Upper lobe of left lung (tissue), 6 donors: ENCODE measurements at places on chromosomes 12 and 14.

- H3K4me3 ChIP-seq: no peak overlapping the region
- DNase-seq: no peak
- H3K4me1 ChIP-seq: no peaks in the 10 kb centered on the region
- H3K36me3 ChIP-seq: no peaks in the 10 kb centered on the region
- H3K27me3 ChIP-seq: no peaks in the 10 kb centered on the region
Measured at GRCh38 chr12:67754933-67755697, 106.6 kb downstream of the DYRK2 start.

- H3K27ac ChIP-seq: no peak overlapping the region
- H3K27me3 ChIP-seq: no peaks in the 10 kb centered on the region
- no peak for DNase-seq
- peak overlapping the region; percentile 38 for H3K4me3 ChIP-seq
- H3K36me3 ChIP-seq: no peaks in the 10 kb centered on the region
Measured at GRCh38 chr12:25436206-25437030, 116.7 kb downstream of the LMNTD1 start.

DNA sequence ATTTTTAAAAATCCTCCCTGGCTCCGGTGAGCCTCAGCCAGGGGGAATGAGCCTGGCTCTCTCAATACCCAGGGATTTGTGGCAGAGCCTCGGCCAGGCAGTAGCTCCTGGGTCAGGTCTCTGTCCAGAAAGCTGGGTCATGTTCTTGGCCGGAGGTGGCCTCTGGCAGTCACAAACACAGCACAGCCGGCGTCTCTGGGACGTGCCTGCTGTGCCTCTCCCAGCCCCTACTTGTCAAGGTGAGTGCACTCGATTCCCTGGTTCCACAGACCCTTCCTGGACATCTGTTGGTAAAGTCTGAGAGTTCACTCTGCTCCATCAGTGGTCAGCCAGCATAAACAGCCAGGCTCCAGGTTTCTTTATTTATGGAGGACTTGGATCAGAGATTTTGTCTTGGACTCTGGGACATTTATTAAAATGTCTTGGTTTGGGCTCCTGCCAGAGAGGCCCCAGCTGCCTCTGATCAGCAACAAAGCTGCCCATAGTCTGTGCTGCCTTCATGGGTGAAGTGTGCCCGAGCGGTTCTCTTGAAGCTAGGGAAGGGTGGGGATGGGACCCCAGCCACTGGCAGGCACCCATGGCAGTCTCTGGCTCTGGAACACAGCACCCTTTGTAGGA lies 56.7 kb downstream of the DGLUCY start:
- no peak for DNase-seq
- H3K4me3 ChIP-seq: no peak overlapping the region
- peak overlapping the region; percentile 35 for H3K27ac ChIP-seq
- H3K36me3 ChIP-seq: peaks cover 21% of the 10 kb centered on the region
- H3K27me3 ChIP-seq: no peaks in the 10 kb centered on the region

GRCh38 chr14:99524804-99525698 lies 43.8 kb downstream of the CCNK start:
- H3K36me3 ChIP-seq: no peaks in the 10 kb centered on the region
- no peak overlapping the region for H3K4me3 ChIP-seq
- peak; percentile 61 for DNase-seq
- H3K27ac ChIP-seq: no peak overlapping the region
- H3K4me1 ChIP-seq: peaks cover 50% of the 10 kb centered on the region

GRCh38 chr14:85186082-85186481 lies 343.9 kb upstream of the FLRT2 start:
- no peaks in the 10 kb centered on the region for H3K4me1 ChIP-seq
- no peaks in the 10 kb centered on the region for H3K27me3 ChIP-seq
- no peak overlapping the region for H3K27ac ChIP-seq
- H3K4me3 ChIP-seq: no peak overlapping the region
- no peaks in the 10 kb centered on the region for H3K36me3 ChIP-seq

DNA sequence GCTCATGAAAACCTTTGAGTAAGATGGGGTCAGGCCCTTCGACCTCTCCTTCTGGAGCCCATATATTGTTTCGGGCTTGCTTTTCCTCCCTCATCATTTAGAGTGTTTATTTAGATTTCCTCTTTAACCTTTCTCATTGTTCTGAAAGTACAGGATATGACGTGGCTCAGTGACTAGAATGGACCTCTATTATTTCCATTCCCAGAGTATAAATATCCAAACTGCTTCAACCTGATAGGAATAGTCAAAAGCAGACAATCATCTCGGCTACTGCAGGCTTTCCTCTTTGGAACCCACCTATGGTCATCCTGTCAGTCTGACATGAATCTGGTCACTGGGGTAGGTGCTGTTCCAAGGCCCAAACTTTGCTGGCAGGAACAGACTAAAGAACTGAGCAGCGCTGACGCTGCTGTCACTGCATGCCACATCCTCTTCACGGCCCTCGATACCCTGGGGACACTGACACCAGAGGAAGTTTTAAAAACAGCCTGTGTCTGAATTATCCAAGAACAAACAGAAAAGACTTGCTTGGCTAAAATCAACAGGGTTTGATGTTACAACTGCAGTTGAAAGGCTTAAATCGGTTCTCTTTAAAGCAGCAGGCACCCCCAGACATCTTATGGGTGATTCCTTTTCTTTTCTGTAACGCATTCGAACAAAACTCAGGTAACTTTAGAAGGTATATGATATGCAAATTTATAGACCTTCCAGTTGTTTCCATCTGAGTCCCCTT lies 5.0 kb upstream of the DDX47 start:
- no peak overlapping the region for H3K4me3 ChIP-seq
- peak overlapping the region; percentile 70 for H3K27ac ChIP-seq
- peaks cover 27% of the 10 kb centered on the region for H3K4me1 ChIP-seq
- DNase-seq: no peak
- H3K27me3 ChIP-seq: no peaks in the 10 kb centered on the region

DNA sequence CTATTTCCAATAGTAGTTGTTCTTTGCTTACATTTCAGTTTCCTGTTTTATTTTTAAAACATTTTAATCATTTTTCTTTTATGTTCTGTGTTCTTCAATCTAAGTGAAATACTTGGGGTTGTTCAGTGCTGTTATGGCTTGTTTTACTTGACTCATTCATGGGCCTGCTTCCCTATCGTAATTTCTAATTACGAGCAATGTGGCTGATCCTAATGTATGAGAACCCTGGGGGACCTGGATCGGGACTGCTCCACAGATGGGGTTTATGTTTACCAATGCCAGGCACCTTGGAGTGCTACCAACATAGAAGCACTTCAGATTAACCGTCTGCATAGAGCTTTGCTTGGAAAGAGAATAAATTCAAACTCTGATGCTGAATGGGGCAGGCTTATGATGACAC lies 29.8 kb downstream of the TECPR2 start:
- H3K27ac ChIP-seq: no peak overlapping the region
- H3K4me3 ChIP-seq: no peak overlapping the region
- no peaks in the 10 kb centered on the region for H3K4me1 ChIP-seq
- no peaks in the 10 kb centered on the region for H3K27me3 ChIP-seq
- DNase-seq: no peak
- no peaks in the 10 kb centered on the region for H3K36me3 ChIP-seq

GRCh38 chr14:95290871-95291431 lies 28.8 kb downstream of the CLMN start:
- H3K36me3 ChIP-seq: no peaks in the 10 kb centered on the region
- no peak overlapping the region for H3K4me3 ChIP-seq
- no peak for DNase-seq
- no peaks in the 10 kb centered on the region for H3K27me3 ChIP-seq

GRCh38 chr14:102848830-102849525 lies 71.7 kb downstream of the TRAF3 start:
- H3K4me3 ChIP-seq: no peak overlapping the region
- DNase-seq: no peak
- no peaks in the 10 kb centered on the region for H3K36me3 ChIP-seq
- no peaks in the 10 kb centered on the region for H3K27me3 ChIP-seq

DNA sequence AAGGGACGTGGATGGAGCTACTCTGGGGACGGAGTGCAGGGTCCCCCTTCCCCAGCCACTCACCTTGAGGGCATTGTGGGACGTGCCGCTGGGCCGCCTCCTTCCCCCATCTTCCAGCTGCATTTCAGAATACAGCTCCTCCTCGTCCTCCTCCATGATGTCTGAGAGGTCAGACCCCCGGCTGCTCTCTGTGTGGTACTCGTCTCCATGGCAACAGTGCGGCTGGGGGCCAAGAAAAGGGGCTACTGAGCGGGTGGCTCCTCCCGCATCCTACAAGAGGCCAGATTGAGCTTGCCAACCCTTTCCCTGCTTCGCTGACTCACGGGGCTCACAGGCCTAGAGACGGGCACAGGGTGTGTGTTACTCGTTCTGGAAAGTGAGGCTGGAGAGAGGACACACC lies 90.4 kb downstream of the PIWIL1 start:
- H3K36me3 ChIP-seq: no peaks in the 10 kb centered on the region
- H3K27ac ChIP-seq: no peak overlapping the region
- no peaks in the 10 kb centered on the region for H3K27me3 ChIP-seq
- no peaks in the 10 kb centered on the region for H3K4me1 ChIP-seq
- DNase-seq: no peak

DNA sequence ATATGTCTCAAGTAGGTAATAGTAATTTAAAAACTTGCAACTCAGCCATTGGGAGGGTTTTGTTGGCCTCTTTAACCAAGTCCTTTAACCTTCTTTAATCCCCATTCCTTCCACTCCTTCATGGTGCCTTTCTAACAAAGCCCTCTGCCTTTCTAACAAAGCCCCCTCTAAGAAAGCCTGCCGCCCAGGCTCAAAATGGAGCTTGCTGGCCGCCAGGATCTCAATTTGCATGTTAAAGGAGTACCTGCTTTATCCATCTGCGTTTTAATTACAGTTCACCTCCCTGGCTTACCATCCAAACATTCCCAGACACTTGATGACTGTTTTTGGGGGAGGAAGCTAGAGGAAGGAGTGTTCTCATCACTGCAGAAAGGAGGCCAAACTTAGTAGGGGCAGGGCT lies 183.4 kb downstream of the PTPN11 start:
- no peaks in the 10 kb centered on the region for H3K36me3 ChIP-seq
- H3K27me3 ChIP-seq: no peaks in the 10 kb centered on the region
- DNase-seq: no peak
- H3K27ac ChIP-seq: no peak overlapping the region

DNA sequence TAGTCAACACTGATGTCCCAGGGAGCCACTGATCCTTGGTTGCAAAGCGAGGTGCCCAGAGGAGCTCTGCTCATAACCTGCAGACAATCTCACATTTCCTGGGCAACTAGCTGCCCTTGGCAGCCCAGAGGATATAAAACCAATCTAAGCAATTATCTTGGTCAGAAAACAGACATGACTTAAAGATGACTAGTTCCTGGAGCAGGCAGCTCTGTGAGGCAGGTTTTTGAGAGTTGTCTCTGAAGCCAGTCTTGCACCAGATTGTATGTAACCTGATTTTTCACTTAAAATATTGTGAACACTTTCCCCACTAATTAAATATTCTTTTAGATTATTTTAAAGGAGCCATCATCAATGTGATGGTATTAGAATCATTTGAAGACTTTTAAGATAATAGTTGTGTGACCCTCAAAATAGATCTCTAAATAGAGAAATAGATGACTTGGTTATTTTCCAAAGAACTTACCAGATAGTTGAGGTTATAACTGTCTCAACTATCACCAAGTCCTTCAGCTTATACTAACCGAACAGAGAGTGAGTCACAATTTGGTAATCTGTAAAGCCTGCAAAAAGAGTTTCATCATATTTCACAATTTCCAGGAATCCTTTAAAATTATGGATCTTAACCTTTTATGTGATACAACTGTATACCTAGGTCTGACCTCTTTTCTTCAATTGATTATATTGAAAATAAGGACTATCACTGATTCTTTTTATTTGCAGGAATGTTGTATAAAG lies 75.9 kb downstream of the LIN7A start:
- H3K4me3 ChIP-seq: no peak overlapping the region
- no peaks in the 10 kb centered on the region for H3K36me3 ChIP-seq
- H3K27ac ChIP-seq: no peak overlapping the region
- H3K4me1 ChIP-seq: no peaks in the 10 kb centered on the region

GRCh38 chr12:1467710-1468109 lies 126.7 kb downstream of the FBXL14 start:
- DNase-seq: no peak
- no peaks in the 10 kb centered on the region for H3K36me3 ChIP-seq

- peaks cover 7% of the 10 kb centered on the region for H3K4me1 ChIP-seq
- DNase-seq: no peak
- no peak overlapping the region for H3K4me3 ChIP-seq
- H3K36me3 ChIP-seq: no peaks in the 10 kb centered on the region
- H3K27me3 ChIP-seq: no peaks in the 10 kb centered on the region
Measured at GRCh38 chr12:4312251-4312650, 8.8 kb upstream of the TIGAR start.

GRCh38 chr14:89351221-89351515 lies 65.9 kb downstream of the FOXN3 start:
- peaks cover 26% of the 10 kb centered on the region for H3K4me1 ChIP-seq
- no peak for DNase-seq
- peak overlapping the region; percentile 5 for H3K4me3 ChIP-seq
- peak overlapping the region; percentile 74 for H3K27ac ChIP-seq

DNA sequence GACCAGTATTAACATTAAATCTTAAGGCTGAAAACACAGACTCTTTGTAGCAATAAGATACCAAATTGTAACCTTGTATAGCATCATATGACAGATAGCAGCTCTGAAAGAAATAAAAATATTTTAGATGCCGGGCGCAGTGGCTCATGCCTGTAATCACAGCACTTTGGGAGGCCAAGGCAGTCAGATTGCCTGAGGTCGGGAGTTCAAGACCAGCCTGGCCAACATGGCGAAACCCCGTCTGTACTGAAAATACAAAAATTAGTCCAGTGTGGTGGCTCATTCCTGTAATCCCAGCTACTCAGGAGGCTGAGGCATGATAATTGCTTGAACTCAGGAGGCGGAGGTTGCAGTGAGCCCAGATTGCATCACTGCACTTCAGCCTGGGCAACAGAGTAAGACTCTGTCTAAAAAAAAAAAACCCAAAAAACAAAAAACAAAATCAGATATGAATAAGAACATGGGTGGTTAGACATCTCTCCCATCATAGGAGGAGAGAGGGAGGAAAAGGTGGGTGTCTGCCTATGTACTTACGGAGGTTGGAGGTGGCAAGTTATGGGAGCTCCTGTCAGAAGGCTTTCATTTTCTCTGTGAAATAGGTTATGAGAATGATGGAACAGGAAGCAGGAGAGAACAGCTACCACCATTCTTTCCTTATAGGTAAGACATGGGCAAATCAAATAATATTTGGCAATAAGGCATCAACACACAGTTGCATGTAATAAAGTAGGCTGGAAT lies 7.6 kb upstream of the HEBP1 start:
- H3K36me3 ChIP-seq: no peaks in the 10 kb centered on the region
- H3K27ac ChIP-seq: no peak overlapping the region
- no peak for DNase-seq
- H3K4me3 ChIP-seq: no peak overlapping the region
- no peaks in the 10 kb centered on the region for H3K27me3 ChIP-seq

DNA sequence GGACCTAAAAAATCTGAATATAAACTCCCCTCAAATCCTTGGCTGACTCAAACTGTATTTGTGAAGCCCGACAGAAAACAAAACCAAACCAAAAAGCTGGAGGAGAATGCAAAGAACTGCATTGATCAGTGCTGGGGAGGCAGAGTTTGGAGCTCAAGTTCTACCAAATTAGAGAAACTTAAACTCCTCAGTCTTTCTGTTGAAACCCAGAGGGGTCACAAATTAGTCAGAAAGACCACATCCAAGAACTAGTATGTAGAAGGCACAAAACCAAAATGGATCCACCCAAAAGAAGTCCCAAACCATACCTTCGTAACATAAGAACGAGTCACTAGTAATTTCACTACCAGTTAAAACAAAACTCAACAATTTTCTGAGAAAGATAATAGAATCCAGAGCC lies 15.3 kb upstream of the PRKAB1 start:
- DNase-seq: no peak
- H3K36me3 ChIP-seq: no peaks in the 10 kb centered on the region
- H3K4me3 ChIP-seq: no peak overlapping the region
- H3K27ac ChIP-seq: no peak overlapping the region
